Left forelimb (tissue), 1 donor: ENCODE measurements at places on chromosomes 3 and 15.

DNA sequence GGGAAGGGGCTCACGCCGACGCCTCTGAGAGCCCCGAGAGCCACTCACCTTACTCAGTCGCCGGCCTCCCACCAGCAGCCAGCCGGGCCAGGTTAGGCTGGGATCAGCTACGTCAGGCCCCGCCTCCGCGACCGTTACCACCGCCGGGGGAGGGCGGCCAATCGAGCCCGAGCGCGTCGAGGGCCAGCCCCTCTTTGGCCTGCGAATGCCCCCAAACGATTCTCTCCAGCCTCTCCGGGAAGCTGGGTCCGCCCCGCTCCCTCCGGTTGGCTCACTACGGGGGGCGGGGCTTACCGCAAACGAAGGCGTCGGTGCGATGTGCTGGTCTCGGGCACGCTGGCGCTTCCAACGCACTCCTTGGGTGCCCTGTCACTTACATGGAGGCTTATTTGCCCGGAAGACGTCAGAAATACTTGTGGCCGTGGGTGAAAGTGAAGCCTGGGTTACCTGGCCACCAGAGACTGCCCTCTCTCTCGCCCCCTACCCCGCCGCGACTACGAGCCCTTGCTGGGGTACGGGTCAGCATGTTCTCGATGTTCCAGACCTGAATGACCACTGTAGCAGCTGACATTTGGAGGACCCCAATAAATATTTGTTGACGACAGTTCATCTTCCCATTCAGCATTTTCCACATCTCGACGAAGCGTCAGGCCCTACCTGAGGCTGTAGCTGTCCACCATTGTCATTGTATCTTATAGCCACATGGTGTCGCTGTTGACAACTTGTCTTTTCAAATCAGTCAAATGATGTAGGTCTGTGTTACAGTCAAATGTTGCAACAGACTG lies at the start of gene CEP70:
Gene CEP70 (minus strand): TSS at position 111 of the 785 bp plus-strand sequence. CDS start 21,333 bp downstream, outside the sequence.
- DNase-seq = peak; percentile 94

DNA sequence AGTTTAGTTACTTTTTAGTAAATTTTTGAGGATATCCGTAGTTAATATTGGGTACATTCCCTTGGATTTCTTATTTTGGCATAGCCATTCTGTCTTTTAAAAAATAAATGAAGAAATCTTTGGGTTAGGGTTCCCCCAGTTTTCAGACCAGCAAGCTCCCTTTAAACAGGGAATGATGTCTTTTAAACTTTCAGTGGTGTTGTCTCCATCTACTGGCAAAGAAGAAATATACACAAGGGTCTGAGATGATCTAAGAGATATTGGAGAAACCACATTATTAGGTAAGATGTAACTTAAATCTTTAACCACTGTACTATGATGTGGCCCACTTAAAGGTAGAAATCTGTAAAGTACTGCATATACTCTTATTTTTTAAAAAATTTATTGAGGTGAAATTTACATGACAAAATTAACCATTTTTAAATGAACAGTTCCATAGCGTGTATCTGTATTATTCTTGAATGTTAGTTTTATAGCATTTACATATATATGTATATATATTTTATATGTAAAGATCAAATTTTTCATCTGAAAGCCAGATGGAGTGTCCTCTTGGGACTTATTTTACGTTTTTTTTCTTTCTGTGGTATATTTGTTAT lies 35.1 kb upstream of the EIF3J start:
- DNase-seq = no peak

GRCh38 chr15:47846876-47847275 lies 129.6 kb downstream of the SEMA6D start:
- no peak for DNase-seq

DNA sequence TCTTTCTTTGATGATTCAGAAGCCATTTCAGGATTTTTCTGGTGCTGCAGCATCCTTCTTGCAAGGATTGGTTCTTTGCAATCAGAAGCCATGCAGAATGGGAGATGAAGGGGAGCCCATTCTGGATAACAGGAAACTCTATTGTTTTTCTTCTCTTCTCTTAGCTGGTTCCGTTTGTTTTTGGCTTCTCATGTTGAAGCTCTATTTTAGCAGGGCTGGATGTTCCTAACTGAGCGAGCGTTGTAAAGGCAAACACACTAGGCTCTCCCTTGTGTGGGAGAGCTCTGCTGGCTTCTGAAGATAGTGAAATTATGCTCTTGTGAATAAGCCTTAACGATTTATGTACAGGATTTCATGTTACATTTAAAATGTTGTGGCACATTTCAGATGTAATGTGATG lies 8.3 kb downstream of the CACNA1D start:
- no peak for DNase-seq

- DNase-seq = no peak
Measured at GRCh38 chr3:24019585-24019984, 74.5 kb downstream of the NR1D2 start.

DNA sequence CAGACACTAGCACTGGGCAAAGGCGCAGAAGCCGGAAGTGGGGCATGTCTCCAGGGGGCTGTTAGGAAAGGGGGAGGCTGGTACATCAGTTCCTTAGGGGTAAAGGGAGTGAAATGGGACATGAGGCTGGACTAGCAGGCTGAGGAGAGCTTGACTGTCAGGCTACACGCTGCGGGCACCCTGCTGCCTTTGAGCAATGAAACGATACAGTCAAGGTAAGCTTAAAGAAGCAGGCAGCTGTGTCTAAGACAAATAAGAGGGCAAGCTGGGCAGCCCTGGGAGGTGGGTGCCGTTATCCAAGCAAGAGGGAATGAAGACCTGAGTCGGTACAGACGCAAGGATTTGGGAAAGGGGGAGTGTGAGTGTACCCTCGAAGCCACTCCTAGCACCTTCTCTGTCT lies 51.0 kb upstream of the DCLK3 start:
- DNase-seq = no peak

DNA sequence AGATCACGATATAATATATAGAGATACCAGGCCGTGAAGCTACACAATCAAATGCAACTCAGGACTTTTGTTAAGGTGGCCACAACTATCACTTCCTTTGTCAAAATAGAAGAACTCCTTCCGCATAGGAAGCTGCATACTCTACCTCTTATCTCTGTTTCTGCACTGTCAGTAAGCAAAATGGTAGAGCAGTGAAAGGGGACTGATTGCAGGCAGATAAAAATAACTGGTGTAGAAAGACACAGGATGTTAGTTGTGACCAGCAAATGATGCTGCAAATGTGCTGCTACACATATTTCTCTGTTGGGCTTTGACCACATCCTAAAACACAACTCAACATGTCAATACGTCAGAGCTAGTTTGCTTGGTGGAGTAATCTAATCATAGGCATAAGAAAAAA lies 16.3 kb upstream of the TRAT1 start:
- DNase-seq = no peak

GRCh38 chr15:68367226-68367625 lies 64.7 kb downstream of the ITGA11 start:
- DNase-seq = no peak

DNA sequence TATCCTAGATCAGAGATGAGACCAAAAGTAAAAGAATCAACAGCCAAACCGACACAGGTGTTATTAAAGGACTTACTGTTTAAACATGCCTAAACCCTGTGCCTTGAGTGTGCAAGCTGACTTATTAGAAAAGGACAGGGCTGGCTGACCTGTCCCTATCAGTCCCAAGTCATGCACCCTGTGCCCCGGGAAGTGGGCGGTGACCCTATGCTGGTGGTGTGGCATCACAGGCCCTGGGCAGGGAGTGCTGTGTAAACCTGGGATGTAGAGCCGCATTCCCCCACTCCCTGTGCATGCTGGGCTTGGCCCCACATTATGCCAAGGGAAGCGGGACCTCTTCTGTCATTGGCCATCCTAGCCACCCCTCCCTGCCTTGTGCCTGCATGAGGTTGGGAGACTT lies 10.6 kb downstream of the DNAJA4 start:
- DNase-seq = no peak

DNA sequence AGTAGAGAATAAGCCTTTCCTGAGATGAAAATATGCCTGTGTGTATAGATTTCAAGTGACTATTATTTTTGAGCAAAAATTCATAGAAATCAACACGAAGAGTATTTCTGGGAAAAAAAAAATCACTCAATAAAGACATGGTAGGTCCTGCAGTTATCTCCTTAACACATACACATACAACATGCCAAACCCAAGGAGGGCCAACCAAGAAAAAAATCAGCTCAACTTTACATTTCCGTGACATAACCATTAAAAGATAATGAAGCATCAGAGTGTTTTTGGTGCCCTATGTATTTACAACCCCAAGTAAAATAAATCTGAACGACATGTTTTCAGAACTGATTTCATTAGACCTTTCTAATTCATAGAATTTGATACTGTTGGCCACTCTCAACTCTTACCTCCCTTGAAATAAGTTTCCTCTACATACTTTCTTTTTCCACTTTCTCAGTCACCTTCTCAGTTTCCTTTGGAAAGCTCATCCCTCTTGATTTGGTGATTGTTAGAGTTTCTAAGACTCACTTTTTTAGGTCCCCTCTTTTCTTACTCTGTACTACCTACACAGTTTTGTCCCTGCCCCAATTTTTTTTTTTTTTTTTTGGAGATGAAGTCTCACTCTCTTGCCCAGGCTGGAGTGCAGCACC lies 162.3 kb downstream of the TBL1XR1 start:
- no peak for DNase-seq

GRCh38 chr15:92847841-92848240 lies 52.3 kb upstream of the CHD2 start:
- DNase-seq = no peak

DNA sequence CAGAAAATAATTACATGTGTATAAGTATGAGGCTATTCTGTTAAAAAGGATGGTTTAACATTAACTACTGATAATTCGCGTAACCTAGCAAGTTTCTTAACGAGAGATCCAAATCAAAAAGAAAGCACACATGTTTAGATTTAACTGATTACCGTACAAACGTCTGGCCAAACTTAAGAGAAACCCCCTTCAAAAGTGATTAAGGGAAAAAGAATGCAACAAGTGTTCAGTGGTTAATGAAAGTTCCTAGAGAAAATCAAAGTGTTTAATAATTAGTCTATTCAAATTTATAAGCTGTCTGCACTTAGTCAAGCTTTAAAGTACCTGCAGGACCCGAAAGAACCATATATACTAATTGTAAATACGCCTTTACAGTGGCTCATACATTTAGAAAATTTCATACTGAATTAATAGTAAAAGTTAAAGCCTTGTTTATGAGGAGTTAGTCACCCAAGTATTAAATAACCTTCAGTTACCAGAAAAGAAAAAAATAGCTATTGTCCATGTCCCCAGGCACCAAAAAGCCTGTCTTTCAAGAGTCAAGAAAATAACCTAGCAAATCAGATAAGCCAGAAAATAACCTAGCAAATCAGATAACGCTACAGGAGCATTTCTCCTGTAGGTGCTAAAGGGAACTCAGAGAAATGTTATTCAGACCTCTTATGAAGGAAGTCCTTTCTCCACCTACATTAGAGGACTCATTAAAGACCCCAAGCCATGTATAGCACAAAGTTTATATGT lies 34.6 kb downstream of the ZNF589 start:
- DNase-seq = no peak

DNA sequence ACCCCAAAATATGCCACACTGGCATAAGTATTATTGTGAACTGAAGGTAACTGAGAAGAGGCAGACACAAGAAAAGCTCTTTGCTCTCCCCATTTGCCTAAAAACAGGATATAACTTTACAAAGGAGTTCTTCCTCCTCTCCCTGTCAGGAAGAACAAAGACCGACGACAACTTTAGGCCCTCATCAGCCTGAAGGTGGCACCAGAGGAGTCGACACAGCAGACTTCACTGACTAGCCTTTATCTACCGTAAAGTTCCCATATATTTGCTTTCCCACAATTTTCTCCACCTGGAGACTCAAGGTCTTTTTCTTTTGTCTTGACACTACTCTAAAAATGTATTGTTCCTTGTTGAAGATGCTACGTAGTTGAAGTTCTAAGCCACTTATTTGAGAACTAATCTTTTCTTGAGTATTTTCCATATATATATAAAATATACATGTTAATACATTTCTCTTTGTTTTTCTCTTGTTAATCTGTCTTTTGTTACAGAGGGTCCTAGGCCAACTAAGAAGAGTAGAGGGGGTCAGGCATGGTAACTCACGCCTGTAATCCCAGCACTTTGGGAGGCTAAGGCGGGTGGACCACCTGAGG lies 16.2 kb upstream of the XIRP1 start:
- DNase-seq = no peak

DNA sequence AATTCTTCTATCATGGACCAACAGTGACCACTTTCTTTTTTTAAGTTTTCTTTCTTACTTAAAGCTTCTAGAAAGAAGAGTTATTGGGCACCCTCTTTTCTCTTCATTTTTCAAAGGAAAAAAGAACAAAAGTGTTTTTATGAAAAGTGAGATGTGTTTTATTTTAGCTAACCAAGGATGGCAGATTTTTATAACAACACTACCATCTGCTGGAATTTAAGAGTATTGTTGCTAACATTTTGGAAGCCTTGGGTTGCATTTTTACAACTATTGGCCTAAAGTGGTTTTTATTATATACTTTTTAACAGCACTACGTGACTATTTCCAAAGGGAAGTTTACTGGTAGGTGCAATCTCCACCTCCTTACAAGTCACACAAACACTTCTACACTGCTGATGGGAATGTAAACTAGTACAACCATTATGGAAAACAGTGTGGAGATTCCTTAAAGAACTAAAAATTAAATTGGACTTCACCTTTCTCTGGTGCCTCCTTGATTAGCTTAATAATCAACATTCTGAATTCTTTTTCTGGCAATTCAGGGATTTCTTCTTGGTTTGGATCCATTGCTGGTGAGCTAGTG lies 237.7 kb upstream of the AGTR1 start:
- no peak for DNase-seq

DNA sequence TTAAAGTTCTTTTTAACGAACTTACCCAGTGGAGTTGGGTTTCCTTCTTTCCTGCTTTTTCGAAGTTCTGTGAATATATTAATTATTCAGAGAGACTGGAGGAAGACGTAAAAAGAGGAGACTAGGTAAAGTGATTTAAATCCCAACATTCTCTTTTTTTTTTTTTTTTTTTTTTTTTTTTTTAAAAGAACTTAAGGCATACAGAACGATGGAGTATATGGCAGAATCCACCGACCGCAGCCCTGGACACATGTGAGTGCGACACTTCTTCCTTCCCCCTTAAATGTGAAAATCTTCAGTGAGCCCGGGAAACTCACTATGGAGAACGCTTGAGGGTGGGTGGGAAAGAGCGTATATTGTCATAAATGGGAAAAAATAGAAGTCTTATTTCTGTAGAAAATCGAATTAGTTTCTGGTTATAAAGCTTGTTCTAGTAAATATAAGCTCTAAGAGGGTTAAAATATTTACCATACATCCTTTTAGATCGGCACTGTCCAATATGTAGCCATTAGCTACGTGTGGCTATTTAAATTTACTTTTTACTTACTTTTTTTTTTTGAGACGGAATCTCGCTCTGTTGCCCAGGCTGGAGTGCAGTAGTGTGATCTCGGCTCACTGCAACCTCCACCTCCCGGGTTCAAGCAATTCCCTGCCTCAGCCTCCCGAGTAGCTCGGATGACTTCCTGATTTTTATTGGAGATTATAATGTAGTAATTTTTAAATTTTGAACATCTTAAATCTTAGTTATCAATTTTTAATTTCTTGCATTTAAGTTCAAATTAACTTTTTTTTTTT lies 892 bp downstream of the NMD3 start:
- DNase-seq = no peak

GRCh38 chr15:63489352-63489751 lies 15.0 kb upstream of the USP3 start:
- no peak for DNase-seq
